HCT116 (cell line): ENCODE measurements at places on chromosomes 7 and 10. TPM values are rescaled to one million over a fixed set of nuclear protein-coding genes. Genes with fewer than 3 reads are reported as not detected.

DNA sequence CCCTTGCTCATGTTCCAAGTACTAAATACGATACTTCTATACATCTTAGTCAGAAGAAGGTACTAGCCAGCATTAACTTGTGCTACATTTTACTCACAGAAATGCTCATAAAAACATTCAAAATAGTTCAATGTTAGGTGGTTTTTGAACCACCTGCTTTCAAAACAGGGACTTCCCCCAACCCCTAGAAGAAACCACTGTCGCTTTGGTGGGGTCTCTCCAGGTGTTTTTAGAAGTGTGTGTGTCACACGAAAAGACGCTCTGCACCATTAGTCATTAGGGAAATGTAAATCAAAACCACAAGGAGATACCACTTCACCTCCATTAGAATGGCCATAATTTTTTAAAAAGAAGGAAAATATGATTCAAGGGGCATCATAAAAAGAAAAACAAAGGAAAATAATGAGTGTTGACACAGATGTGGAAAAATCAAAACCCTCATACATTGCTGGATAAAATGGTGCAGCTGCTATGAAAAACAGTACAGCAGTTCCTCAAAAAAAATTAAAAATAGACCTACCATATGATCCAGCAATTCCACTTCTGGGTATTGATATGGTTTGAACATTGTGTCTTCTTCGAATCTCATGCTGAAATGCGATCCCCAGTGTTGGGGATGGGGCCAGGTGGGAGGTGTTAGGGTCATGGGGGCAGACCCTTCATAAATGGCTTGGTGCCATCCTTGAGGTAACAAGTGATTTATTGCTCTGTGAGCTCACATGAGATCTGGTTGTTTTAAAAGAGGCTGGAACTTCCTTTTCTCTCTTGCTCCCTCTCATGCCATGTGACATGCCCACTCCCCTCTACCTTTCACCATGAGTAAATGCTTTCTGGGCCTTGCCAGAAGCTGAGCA, 74.2 kb downstream of the MALSU1 start:
- H3K4me1 ChIP-seq: peaks cover 14% of the 10 kb centered on the region
- H3K36me3 ChIP-seq: no peaks in the 10 kb centered on the region
- no peak overlapping the region for H3K4me3 ChIP-seq
- no peaks in the 10 kb centered on the region for H3K27me3 ChIP-seq
- DNase-seq: no peak

DNA sequence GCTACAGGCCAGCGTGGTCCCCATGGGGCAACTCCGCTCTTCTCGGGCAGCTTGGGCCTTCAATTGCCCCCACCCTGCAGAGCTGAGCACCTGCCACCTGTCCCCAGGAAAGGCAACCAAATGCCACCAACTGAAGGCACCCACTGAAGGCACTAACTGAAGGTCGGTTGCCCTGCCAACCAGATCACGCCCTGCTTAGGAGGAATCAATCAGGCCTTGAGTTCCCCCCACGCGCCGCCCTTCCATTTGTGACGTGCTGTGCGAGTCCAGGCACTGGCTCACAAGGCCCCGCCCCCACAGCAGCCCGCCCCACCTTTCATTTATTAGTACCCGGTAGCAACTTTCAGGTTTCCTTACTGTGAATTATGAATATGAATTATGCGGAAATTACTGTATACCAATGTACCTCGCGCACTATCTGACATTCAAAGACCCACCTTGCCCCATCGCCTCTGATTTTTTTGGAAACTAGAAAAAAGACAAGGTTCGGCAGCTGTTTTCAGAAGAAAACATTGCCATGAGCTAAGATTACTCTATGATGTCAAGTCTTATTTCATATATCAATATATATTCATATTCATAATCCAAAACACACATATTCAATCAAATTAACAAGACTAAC, 83.6 kb upstream of the ABI1 start:
- no peaks in the 10 kb centered on the region for H3K36me3 ChIP-seq
- H3K27me3 ChIP-seq: no peaks in the 10 kb centered on the region
- DNase-seq: no peak
- H3K4me3 ChIP-seq: no peak overlapping the region
- H3K27ac ChIP-seq: no peak overlapping the region

GRCh38 chr7:127872122-127872521, 159.1 kb downstream of the LRRC4 start:
- no peaks in the 10 kb centered on the region for H3K27me3 ChIP-seq
- no peak overlapping the region for H3K27ac ChIP-seq
- DNase-seq: no peak
- H3K36me3 ChIP-seq: no peaks in the 10 kb centered on the region

DNA sequence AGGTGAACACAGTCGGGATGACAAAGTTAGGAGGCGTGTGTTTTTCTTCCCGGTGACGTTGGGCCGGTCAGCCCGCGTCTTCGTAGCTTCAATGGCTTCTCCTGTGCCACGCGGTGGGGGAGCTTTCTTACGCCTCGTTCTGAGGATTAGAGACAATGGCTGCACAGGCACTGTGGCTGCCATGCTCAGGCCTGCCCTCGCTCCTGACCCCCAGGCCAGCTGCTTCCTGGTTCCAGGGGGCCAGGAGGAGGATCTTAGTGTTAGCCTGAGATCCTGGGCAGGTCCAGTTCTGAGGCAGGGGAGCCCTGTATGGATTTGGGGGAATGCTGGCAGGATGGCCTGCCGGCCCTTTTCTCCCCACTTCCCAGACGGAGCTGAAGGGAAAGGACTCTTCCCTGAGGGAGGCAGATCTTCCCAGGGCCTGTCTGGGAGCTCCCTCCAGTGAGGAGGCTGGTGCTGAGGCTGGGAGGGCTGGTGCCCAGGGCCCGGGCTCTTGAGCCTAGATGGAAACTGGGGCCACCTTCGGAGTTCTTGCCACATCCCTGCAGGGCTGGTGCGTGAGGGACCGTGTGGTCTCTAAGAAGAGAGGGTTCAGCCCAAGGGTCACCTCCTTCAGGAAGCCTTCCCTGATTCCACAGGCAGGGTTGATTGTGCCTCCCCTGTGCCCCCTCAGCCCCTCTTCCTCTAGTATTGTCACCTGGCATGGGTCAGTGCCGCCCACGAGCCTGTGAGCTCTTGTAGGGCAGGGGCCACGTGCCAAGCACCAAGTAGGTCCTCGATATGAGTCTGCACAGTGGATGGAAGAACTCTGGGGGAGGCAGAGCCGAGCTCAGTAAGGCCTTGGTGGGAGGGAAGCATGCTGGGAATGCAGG, 101.4 kb downstream of the GRK5 start:
- no peak for DNase-seq
- H3K36me3 ChIP-seq: no peaks in the 10 kb centered on the region
- peaks cover 30% of the 10 kb centered on the region for H3K4me1 ChIP-seq

DNA sequence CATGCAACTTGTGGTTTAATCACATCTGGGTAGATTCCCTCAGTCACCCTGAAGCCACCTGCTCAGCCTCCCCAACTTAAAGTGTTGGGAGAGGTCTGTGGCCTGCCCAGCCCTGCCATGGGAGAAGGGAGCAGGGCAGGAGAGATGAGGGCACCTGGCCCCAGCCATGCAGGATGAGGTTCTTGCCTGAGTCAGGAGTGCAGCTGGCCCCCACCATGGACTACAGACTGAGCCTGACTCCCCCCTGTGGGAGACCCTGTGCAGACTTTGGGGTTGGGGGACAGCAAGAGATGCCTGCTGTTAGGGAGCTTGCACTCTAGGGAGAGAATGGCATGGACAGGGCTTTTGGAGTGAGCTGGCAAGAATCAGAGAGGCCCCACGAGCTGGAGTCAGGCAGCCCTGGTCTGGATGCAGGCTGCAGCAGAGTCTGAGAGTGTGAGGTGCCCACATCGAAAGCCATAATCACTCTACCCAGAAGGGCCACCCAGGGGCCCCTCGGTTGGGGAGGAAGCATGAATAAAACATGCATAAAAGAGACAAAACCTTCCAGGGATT, 34.7 kb upstream of the DPYSL4 start:
- H3K36me3 ChIP-seq: no peaks in the 10 kb centered on the region
- H3K27ac ChIP-seq: no peak overlapping the region
- no peak overlapping the region for H3K4me3 ChIP-seq
- H3K27me3 ChIP-seq: no peaks in the 10 kb centered on the region
- no peak for DNase-seq
- H3K4me1 ChIP-seq: no peaks in the 10 kb centered on the region

DNA sequence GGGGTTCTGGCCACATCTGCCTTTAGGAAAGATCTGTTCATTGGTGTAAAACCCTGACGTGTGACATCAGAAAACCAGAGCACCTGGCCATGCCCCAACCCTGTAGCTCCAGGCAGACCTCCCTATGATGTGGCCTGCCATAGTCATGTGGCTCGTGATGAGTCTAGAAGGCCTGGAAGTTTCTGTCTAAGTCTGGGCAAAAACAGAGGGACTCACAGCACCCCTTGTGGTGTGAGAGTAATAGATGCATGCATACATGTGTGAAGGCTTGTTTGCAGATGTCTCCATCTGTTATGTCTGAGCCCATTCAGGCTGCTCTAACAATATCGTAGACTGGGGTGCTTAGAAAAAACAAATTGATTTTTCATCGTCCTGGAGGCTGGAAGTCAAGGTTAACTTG, 309.3 kb downstream of the PAXIP1 start:
- no peaks in the 10 kb centered on the region for H3K36me3 ChIP-seq
- H3K4me1 ChIP-seq: no peaks in the 10 kb centered on the region
- H3K27ac ChIP-seq: no peak overlapping the region
- no peak for DNase-seq

GRCh38 chr7:135842446-135843179, 94.0 kb upstream of the FAM180A start:
- H3K27ac ChIP-seq: no peak overlapping the region
- H3K27me3 ChIP-seq: no peaks in the 10 kb centered on the region
- DNase-seq: no peak
- no peaks in the 10 kb centered on the region for H3K36me3 ChIP-seq
- H3K4me1 ChIP-seq: no peaks in the 10 kb centered on the region
- H3K4me3 ChIP-seq: no peak overlapping the region

LAMB1 gene
- total RNA-seq: 32.0 TPM

TFR2 gene
- 11.8 TPM for total RNA-seq

GRCh38 chr7:106196460-106197021, 84.4 kb upstream of the SYPL1 start:
- H3K4me1 ChIP-seq: no peaks in the 10 kb centered on the region
- H3K27ac ChIP-seq: no peak overlapping the region
- H3K27me3 ChIP-seq: no peaks in the 10 kb centered on the region

FAM25C gene
- not detected for total RNA-seq

GRCh38 chr10:3364768-3365480, 192.3 kb upstream of the PITRM1 start:
- no peaks in the 10 kb centered on the region for H3K36me3 ChIP-seq
- no peak overlapping the region for H3K4me3 ChIP-seq
- DNase-seq: no peak
- H3K27ac ChIP-seq: no peak overlapping the region
- H3K27me3 ChIP-seq: no peaks in the 10 kb centered on the region

CELF2 gene
- 0.66 TPM for total RNA-seq

SLC26A3 gene
- 0.54 TPM for total RNA-seq

GRCh38 chr7:27967639-27968038, 213.0 kb downstream of the JAZF1 start:
- no peaks in the 10 kb centered on the region for H3K36me3 ChIP-seq
- H3K4me1 ChIP-seq: no peaks in the 10 kb centered on the region
- DNase-seq: no peak

DNA sequence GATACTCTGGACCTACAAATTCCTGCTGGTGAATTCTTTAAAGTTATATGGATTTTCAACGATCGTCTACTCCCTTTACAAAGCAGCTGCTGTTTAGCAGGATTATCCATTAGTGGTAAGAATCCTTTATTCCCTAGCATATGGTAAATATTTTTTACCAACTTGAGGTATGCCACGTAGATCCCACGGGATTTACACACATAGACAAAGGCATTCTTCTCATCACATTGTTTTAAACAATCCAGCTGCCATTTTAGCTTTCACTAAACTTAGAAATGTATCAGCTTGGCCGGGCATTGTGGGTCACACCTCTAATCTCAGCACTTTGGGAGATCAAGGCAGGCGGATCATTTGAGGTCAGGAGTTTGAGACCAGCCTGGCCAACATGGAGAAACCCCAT, 148.0 kb upstream of the SH2B2 start:
- H3K27ac ChIP-seq: no peak overlapping the region
- no peaks in the 10 kb centered on the region for H3K36me3 ChIP-seq
- H3K4me3 ChIP-seq: no peak overlapping the region
- H3K27me3 ChIP-seq: no peaks in the 10 kb centered on the region
- DNase-seq: no peak
- H3K4me1 ChIP-seq: peaks cover 16% of the 10 kb centered on the region
